NCI-H2029 treated with DMSO at 0.1 percent for 48 hours (cell line): ENCODE measurements at places on chromosomes 7 and 10.
A peak's percentile ranks its signal among the peaks of the same experiment; 100 is the strongest.

DNA sequence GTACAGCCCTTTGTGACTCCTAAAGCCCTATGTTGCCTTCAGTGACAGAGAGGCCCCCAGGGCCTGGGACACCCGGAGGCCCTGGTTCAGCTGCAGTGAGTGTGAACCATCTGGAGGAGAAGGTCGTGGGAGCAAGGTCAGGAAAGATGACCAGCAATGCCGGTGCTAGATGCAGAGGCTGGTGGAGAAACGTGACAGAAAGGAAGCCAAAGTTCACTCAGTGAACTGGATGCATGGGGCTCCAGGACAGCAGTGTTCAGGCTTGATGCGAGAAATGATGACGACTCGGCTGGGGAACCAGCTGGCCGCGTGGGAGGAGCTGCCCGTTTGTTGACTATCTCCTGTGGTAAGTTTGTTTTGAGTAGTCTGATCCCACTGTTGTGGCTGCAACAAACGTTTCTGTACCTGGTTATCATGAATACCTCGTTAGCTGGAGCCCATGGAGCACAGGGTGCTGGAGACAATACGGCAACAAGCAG lies 54.1 kb upstream of the MKRN1 start:
- DNase-seq: peak; percentile 1

GRCh38 chr7:71787513-71787912 lies 624.6 kb downstream of the CALN1 start:
- DNase-seq: no peak

DNA sequence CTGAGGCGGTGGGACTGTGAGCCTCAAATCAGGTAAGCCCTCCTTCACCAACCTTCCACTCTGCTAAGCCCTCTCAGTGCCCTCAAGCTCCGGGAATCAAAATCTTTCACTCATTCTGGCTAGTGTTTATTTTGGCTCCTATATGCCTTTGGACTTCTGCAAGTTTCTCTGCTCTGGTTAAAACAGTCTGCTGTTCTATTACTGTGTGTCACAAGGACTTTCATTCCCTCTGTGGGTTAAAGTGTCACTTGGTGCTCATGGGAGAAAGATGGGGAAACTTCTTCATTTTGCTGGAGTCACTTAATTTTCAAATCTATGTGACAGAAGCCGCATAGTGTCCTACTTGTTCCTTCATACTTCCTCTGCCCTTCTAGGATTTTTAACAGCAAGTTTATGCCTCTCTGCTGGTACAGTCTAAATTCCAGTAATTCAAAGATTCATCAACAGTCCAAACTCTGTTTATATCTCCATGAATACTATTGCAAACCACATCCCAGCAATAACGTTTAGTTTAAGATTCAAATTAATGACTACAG lies 61.3 kb downstream of the CD36 start:
- no peak for DNase-seq

DNA sequence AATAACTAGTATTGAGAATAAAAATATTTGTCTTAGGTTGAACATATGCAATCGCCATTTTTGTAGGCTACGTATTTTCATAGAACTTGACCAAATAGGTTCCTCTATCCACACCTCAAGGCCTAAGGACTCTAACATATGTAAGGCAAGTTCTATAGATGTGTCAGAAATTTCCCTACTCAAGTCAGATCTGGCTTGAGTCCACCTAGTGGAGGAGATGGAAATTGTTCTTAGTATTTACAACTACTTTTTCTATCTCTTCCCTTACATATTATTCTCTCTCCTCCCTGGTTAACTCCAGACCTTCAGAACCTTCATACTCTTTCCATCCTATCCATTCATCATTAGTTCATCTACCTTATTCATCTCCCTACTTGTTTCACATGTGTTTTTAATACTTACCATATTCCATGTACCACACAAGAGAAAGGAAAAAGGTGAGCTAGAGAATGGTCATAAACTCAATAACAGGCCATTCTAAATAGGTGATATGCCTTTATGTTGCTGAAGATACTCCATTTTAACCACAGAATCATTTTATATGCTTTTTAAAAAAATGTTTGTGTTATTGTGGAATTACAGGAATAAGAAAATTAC lies 174.5 kb upstream of the HDAC9 start:
- DNase-seq: peak; percentile 25

GRCh38 chr7:107955394-107955793 lies 47.6 kb downstream of the LAMB1 start:
- no peak for DNase-seq

DNA sequence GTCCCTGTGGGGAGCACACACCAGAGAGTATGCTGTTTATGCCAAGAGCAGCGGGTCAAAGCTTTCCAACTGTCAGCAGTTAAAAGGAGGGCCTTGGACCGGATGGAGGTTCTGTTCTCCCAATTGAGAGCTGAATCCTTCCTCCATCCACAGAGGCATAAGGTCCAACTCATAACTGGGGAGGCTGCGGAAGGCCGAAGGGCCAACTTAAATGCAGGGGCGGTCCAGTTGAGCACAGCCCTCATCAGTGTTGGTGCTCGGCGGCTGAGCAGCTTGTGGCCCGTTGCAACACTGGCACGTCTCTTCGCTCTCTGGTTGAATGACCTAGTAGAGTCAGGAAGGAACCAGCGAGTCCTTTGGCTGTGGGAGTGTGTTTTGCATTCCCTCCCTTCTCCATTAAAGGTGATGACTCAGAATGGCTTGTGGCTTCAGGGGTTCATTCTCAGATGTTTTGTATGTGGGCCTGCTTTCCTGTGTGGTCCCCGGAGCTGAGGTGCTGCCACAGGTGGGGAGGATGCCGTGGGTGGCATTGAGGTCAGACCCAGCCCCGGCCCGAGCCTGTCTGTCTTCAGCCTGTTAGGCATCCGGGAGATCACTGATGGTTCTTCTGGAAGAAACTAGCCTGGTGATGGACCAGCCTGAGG lies 44.8 kb upstream of the DMBT1 start:
- no peak for DNase-seq

- no peak for DNase-seq
Measured at GRCh38 chr7:85160223-85160622, 26.6 kb downstream of the SEMA3D start.

GRCh38 chr10:33153968-33154327 lies 180.5 kb downstream of the NRP1 start:
- DNase-seq: no peak

- no peak for DNase-seq
Measured at GRCh38 chr10:11546581-11546980, 64.9 kb downstream of the USP6NL start.

DNA sequence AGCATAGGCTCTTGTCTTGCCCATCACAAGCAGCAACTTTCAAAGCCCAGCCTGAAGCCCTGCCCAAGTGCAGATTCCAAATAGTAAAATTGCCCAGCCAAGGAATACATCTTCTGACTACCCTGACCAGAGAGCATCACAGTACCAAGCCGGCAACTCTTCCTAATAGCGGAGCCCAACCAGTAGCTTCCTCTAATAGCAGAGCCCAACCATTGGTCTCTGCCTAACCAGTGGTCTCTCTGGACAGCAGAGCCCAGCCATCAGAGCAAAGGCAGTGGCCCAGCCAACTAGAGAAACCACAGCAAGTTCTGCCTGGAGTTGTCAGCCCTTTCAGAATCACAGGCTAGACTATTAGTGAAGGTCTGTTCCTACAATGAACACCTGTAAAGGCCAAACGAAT lies 285.6 kb downstream of the HGF start:
- no peak for DNase-seq

DNA sequence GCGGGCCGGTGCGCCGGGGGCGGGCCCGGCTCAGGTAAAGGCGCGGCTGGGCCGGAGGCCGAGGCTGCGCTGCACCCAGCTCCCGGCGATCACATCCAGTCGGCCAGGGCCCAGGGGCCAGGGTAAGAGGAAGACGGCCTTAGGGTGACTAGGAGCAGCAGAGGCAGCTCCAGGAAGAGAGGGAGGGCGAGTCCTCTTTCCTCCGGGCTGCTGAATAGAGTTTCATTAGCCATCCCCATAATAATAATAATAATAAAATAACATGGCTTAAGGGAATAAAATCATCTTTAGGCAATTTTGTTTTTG lies 44.8 kb upstream of the CDK1 start:
- no peak for DNase-seq

DNA sequence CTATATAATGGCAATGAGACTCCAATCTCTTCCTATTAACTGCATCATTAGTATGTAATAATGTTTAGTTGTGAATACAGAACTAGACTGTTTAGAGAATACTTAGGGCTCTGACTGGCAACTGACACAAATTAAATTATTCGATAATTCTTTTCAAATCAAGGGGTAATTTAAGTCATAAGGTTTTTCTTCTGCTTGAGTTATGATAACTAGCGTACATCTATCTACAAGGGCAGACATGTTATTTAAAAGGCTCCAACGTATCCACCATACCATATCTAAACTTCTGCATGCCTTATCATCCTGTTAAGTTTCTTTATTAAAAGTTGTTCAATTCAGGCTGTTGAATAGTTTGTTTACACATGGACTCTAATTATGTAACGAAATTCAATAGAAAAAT lies 11.2 kb downstream of the SEMA3C start:
- DNase-seq: no peak

DNA sequence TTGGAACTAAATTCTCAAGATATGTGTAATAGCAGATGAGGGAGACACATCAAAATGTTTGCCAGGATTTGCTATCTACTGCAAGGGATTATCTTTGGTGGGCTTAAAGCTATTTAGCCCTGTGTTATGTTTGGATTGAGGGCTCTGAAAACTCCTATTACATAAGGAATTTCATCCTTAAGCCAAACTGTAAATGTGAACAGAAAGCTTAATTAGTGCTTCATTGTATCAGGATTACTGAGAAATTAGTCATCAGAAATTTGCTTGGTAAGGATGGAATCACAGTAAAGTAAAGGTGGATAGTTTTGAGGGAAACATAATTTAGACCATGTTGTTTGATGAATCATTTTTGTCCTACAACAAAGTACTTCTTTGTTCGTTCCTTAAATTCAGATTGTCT lies 8.3 kb downstream of the ANKRD7 start:
- no peak for DNase-seq

DNA sequence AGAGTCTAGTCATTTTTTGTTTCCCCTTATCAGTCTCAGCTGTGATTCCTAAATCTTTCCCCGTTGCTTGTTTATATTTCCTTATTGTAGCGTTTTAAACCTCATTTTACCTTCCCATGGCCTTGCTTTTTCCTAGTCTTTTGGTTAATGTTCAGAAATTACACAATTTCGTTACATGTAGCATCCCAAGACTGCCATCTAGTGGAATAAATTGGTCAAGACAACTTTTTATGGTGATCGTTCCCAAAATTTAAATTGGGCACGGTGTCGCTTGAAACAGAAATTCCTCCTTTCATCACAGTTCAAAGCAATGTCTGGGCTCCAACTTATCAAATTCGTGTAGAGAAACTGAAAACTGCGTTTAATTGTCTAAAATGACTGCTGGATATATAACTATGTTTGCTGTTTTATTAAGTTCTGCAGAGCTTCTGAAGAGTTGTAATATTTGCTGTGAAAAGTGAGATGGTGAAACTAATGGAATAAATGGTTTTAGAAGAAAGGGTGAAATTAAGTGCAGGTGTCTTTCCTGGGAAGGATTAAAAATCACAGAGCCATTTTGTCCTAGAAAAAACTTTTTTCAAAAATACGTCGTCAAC lies 370.2 kb downstream of the PHF14 start:
- DNase-seq: peak; percentile 21

- no peak for DNase-seq
Measured at GRCh38 chr7:82164813-82165212, 278.8 kb downstream of the CACNA2D1 start.

GRCh38 chr10:132755166-132755711 lies 30.7 kb downstream of the NKX6-2 start:
- DNase-seq: no peak

DNA sequence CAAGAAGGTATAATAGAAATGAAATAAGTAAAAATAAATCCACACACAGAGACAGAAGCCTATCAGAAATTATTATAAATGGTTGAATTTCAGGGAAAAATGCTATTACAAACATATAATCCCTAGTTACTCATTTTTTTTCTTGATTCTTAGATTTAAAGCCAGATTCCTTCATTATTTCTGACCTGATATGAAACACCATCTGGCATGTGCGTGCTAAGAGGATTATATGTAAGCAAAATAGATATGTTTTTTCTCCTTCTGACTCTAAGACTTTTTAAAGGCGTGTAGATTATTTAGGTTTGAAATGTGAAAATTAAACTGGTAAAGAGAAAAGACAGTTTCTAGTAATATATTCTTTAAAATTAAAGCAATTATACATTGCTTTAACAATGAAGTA lies 236.7 kb upstream of the ETV1 start:
- no peak for DNase-seq

- peak; percentile 13 for DNase-seq
Measured at GRCh38 chr7:111098011-111098925, 7.3 kb downstream of the LRRN3 start.

DNA sequence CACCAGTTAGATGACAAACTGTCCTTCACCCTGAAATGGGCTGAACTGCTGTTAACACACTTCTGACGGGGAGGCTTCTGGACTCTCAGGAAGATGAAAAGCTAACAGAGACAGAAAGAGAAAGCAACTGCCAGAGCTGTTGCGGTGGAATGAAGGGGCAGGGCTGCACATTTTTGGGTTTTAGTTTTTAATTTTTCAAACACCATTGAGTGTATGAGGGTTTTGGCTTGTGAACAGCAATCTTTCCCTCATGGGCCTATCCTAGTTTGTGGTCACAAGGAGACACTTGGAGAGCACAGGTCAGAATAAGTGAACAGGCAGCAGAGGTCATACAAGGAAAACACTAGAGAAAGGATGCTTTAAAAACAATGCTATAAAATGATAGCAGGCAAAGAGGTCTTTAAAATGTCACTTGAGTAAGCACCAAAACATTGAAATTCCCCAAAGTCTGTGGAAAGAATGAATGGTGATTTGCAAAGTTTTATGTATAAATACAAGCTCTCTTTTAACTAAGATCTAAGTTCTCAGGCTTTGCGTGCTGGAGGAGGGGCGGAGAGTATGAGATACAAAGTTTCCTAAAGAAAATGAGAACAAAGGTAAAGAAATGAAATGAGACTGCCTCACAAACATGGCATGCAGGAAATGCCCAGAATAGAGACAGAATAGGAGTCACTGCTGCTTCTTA lies 101.4 kb upstream of the GLI3 start:
- DNase-seq: no peak

- no peak for DNase-seq
Measured at GRCh38 chr7:111825046-111825445, 262.8 kb upstream of the IMMP2L start.

- no peak for DNase-seq
Measured at GRCh38 chr10:91724933-91725332, 73.3 kb upstream of the TNKS2 start.

GRCh38 chr10:5603091-5603847 lies 63.1 kb downstream of the ASB13 start:
- DNase-seq: no peak

DNA sequence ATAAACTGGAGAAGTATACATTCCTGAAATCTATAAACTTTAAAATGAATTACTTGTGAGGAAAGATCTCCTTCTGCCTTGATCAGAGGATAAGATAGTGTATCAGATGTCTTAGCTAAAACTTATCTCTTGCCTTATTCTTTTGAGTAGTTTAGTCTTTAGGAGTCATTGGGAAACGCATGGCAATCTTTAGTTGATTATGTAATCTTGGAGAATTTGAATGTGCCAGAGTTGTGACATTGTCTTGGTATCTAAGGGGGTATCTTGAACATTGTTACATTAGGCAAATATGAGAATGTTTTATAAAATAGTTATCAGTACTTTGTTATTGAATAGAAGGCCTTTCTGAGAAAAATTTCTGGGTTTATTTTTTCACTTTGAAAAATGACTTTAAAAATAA lies 61.6 kb upstream of the ADRA2A start:
- DNase-seq: no peak

- DNase-seq: no peak
Measured at GRCh38 chr7:56493704-56494450, 377.7 kb upstream of the NUPR2 start.

- no peak for DNase-seq
Measured at GRCh38 chr7:134639683-134640279, 6.9 kb upstream of the BPGM start.
